Esophagus squamous epithelium (tissue), 5 donors: ENCODE measurements at places on chromosomes 4 and X.

DNA sequence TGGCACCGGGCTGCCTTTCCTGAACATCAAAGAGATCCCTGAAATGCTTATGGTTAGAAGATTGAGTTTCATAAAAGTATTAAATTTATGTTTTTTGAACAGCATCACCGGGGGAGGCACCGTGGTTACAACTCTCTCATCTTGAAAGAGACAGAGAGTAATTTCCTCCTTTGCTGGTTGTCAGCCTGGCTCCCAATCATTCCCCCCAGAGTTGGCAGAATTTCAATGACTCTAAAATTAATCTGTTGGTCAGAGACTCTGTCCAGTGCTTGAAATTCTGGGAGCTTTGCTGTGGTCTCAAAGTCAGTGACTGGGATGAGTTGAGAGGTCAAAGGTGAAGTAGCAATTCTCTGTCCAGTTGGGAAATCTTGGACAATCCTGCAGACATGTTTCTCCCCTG, 135.9 kb downstream of the RAB28 start:
- no peak for DNase-seq

DNA sequence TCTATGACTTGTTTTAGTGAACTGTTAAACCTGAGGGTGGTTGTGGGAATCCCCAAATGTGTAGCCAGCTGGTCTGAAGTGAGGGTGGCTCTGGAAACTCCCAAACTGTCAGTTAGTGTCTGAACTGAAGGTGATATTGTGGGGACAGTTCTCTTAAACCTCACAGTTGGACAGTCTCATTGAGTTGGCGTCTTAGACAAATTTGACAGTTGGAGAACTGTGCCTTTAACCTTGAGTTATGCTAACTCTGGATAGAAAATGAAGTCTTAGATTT, 20.7 kb upstream of the CTSO start:
- no peak for DNase-seq

DNA sequence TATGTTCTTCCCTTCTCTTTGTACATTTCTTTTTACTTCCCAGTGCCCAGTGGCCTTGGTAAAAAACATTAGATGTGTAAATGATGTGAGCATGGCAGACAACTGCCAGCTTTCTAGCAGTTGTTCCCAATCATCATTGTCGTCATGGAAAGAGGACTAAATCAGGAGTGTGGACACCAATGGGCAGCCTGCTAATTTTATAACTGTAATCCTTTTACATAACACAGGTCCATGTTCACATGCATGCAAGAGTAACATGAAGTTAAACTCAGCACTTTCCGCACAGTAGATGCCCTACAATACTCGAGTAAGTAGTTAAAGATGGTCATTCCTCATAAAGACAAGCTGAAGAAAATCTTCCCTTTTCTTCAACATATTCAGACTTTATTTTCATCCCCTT, 23.4 kb upstream of the G3BP2 start:
- DNase-seq: no peak

DNA sequence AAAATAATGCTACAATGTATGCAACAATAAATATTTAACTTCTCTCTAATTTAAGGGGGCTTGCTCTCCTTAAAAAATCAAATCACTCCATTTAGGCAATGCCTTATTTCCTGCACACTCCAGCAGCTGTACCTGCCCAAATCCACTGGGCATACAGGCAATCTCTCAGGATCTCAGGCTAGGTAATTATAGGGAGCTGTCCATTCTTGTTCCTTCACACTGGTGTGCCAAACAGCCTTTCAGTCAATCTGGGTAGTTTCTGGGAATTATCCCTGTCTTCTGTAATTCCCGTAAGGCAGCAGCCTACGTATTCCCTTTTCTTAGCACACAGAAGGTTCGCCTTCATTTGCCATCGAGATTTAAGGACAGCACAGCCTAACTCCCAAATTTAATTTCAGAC, 922.6 kb upstream of the SLIT2 start:
- DNase-seq: no peak

GRCh38 chr4:71184195-71184781, 154.5 kb upstream of the SLC4A4 start:
- no peak for DNase-seq

DNA sequence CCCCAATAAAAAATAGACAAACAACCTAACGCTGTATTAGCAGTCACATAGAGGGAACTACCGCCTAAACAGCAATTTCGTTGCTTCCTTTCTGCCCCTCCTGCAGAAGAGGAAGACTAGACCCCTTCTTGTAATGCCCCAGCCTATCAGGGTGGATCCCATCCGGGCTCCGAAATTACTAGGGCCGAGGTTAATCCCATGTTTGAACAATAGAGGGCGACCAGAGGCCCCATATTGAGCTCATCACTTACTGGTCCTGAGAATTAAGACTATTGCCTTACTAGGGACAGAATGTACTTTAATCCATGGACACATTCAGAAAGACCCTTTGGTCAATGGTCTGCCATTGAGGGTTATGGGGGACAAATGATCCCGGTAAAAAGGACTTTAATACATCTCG, 11.8 kb upstream of the ZNF630 start:
- no peak for DNase-seq
